ENCODE measurements at places on chromosomes 4 and X. TPM values are rescaled to one million over a fixed set of nuclear protein-coding genes. Genes with fewer than 3 reads are reported as not detected.

- no peak for DNase-seq
Measured at GRCh38 chr4:121973816-121974215, 22.0 kb upstream of the TRPC3 start.

- DNase-seq = peak; percentile 72
Measured at GRCh38 chr4:147732518-147733235, 789 bp downstream of the ARHGAP10 start.

GRCh38 chr4:1199556-1200331, 27.4 kb upstream of the SPON2 start:
- DNase-seq = no peak

DNA sequence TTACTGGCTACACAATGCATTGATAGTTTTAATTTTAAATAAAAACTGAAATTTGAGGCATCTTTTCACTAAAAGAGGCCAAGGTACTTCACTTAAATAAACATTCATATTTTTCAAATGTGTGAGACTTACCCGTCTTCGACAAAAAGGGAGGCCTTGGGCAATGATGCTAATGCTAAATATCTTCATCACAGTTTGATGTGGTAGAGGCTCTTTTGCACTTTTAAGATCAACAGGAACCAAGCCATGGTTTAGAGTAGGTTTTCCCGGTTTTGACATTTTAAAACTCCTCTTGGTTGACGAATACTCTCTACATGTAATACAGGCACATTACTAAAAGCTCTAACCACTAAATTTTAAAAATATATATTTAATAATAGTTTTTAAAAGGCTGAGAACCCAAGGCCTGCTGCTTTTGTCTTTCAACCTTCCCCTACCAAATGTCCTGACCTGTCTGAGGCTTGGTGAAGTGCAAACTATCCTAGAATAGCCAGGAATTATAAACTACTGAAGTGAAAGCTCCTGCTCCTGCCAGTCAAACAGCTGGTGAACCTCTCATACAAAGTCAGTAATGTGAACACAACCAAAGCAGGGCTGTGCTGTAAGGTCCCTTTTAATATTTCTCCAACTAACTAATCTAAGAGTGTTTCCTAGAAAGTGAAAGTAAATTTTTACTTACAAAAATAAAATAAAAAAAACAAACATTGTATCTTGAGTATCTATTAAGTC, 153.7 kb downstream of the FBXW7 start:
- no peak for DNase-seq

- no peak for DNase-seq
Measured at GRCh38 chr4:157885811-157886210, 287.0 kb downstream of the GASK1B start.

The ERCC6L gene
- 6.9 TPM for polyA plus RNA-seq

Data from left kidney (tissue), 8 donors.